COLO829 (cell line): ENCODE measurements at places on chromosomes 5 and 9.

GRCh38 chr5:109863752-109864151 is 174.0 kb downstream of the MAN2A1 start:
- no peak for DNase-seq

GRCh38 chr9:115167175-115167574 is 49.2 kb upstream of the TNC start:
- DNase-seq, result peak; percentile 62

GRCh38 chr5:88952344-88952743 is 69.4 kb upstream of the MEF2C start:
- no peak for DNase-seq

GRCh38 chr9:27429436-27429835 is 94.7 kb upstream of the IFNK start:
- DNase-seq, result no peak

- DNase-seq, result no peak
These were observed 19.2 kb downstream of the UBAP1 start for GRCh38 chr9:34197756-34198711.

- DNase-seq, result no peak
These were observed 181.4 kb upstream of the TBCA start for GRCh38 chr5:77957516-77957915.

DNA sequence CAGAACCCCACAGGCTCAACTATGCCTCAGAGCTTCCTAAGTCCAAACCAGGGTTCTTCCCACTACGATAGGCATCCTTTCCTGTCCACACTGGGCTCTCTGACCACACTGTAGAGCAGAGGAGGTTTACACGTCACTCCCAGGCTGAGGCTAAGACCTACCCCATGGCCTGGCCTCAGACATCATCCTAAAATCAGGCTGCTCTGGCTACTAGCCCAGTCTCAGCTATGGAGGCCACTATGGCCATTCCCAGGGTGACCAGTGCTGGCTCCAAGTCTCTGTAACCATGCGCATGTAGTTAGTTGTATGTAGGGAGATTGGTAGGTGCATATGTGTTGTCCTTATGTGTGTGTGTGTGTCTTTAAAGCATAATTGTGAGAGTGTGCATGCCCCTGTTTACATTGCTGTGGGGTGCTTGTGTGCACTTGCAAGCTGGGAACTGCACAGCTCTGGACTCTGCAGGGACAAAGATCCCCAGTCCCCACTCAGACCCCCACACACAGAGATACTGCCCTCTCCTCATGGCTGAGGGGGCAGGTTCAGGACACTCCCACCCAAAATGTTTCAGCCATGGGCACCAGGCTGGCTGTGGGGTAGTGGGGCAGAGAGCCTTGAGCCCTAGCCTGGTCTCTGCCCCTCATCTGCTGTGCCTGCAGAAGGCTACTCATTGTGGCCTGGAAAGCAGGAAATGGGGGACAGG is 12.3 kb downstream of the PDLIM4 start:
- no peak for DNase-seq

GRCh38 chr9:29213417-29214153 is 1640.3 kb upstream of the C9orf72 start:
- peak; percentile 4 for DNase-seq

- no peak for DNase-seq
These were observed 77.0 kb upstream of the ADAMTS19 start for GRCh38 chr5:129382921-129383672.

DNA sequence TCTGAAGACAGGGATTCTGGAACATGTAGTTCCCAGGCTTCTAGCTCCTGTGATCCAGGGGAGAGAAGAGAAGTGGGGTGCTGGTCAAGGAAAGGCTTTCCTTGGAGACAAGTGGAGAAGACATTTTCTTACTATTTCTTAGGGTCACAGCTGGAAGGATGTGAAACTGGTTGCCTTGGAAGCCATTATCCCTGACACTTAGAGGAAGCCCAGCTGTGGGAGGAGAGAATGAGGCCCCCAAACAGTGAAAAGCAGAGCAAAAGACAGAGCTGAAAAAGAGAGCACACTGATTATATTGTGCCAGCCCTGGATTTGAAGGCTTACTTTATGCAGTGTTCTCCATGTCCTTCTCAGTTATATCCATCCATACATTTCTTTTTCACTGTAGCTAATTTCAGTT is 17.5 kb upstream of the SHB start:
- DNase-seq, result no peak

GRCh38 chr5:35518104-35518503 is 99.6 kb upstream of the SPEF2 start:
- no peak for DNase-seq

- no peak for DNase-seq
These were observed 286.8 kb downstream of the SPATA31D1 start for GRCh38 chr9:82275258-82275927.

- no peak for DNase-seq
These were observed 14.0 kb downstream of the PDGFRB start for GRCh38 chr5:150141544-150142184.

DNA sequence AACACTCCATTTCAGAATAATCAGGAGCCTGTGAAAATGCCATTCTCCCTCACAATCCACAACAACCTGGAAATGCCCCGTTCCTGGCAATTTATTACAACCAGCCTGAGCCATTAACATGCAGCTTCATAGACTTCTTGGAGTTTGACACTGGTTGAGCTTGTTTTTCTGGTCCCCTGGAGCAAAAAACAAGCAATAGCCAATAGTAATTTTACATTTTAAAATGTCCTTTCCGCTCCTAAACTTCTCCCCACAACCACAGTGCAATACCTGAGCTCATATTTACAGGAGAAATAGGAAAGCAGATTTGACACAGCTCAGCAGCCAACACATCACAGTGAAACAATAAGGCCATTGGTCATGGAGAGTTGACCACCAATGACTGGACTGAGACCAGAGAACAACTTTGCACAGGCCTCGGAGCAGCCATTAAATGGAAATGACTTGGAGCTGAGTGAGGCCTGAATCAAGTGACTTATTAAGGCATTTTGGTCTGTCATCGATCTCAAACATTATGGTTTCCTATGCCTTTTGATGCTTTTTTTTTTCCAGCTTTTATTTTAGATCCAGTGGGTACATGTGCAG is 73.0 kb downstream of the ENC1 start:
- no peak for DNase-seq

- DNase-seq, result no peak
These were observed 102.3 kb upstream of the GRIN3A start for GRCh38 chr9:101840694-101841188.

DNA sequence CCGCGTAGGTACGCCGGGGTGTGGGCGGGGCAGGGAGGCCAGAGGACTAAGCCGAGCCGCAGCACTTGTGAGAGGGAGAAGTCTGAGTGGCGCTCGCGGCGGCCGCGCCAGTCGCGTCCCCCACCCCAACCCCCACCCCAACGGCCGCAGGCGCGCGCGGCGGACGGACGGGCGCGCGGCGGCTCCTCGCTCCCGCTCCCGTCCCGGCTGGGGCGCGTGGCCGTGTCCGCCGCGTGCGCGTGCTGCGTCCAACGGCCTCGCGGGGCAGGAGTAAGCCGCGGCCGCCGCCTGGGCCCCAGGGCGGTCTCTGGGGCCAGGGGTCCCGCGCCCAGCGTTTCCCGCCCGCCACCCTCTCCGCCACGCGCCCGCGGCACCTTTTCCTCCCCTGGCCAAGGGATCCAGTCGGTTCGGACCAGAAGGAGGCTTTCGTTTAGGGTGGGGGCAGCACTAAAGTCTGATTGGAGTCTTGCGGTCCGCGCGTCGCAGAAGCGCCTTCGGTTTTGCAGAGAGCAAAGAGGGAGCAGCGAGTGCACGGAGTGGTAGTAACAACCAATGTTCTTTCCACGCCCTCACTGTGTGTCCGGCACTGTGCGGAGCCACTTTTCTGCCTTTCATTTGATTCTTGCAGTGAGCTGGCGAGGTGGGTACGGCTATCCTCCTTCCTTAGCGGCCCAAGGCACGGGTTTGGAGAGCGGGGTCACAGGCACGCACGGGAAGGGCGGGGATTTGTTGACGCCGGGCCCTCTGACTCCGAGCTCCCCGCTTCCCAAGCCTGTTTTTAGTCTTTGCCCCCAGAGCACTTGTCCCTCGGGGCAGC is 483 bp downstream of the G3BP1 start:
- peak; percentile 4 for DNase-seq

- no peak for DNase-seq
These were observed 85.2 kb upstream of the ALDH1A1 start for GRCh38 chr9:73038089-73038509.

GRCh38 chr9:15077946-15078729 is 167.9 kb upstream of the FREM1 start:
- DNase-seq, result no peak

DNA sequence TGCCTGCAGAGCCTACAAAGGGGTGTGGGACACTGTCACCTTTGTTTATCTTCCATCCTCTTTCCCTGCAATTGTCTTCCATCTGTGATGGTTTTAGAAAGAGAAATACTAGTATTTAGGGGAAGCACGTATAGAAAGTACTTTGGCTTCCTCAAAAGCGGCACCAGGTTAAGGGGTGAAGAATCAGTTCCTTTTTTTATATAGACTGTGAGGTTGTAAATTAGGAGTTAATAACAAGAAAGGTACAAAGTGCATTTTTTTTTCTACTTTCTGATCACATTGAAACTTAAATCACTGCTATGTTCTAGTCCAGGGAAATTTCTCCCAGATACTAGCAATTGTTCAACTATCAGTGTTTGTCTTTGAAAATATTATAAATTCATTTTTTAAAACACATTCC is 219.3 kb downstream of the CEMIP2 start:
- no peak for DNase-seq

DNA sequence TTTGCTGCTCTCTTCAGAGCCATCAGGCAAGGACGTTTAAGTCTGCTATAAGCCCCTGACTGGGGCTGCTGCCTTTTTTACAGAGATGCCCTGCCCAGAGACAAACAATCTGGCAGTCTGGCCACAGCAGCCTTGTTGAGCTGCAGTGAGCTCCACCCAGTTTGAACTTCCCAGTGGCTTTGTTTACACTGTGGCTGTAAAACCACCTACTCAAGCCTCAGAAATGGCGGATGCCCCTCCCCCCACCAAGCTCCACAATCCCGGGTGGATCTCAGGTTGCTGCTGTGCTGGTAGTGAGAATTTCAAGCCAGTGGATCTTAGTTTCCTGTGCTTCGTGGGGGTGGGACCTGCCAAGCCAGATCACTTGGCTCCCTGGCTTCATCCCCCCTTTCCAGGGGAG is 59.7 kb upstream of the SNCAIP start:
- no peak for DNase-seq

DNA sequence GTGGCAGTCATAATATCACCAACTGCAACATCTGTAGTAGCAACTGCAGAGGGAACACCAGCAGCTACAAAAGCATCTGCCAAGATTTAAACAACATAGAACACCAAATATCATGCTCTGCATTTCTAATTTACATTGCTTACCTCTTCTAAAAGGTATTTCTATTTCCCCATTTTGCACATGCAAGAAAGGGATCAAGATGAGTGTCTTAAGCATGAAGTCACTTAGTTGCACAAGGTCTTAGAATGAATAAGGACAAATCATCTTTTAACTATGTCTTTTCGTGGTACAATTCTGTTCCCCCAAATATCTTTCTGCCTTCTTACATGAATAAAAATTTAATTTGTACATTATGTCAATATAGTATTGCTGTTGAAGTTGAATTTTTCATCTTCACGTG is 1746.4 kb downstream of the EFNA5 start:
- no peak for DNase-seq

GRCh38 chr9:3517377-3518048 is 8.3 kb downstream of the RFX3 start:
- DNase-seq, result no peak

DNA sequence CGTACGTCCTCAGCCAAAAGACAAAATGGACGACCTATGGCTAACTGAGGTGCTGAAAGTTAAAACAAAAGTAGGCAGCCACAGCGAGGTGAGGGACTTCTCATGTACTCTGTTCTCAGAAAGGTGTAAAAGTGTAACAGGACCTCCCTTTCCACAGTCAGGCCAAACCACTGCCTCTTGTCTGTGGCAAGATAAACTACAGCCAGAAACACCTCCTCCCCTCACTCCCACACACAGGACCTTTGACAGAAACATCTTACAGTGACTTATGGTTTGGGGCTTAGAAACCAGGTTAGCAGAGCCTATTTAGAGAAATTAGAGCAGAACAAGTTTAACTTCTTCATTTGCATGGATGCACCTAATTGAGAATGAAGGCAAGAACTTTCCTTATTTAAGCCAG is 499.1 kb upstream of the GRIN3A start:
- DNase-seq, result no peak

GRCh38 chr5:154435226-154435625 is 10.6 kb upstream of the SAP30L start:
- DNase-seq, result no peak

DNA sequence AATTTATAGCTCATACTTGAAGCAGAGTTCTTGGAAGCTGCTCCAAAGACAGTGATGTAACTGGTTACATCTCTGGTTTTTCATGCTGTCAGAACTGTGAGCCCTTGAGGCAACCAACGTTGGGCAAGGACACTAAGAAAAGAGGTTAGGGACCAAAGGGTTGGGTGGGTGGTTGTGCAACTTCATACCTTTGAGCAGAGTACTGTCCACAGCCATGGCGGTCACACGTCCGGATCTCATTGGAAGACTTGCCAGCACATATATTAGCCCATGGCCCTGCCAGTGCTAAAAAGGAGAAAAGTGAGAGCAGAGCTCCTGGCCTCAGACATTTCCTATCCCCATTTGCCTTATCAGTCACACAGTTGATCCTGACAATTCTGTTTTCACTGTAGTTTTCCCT is 2.1 kb downstream of the LECT2 start:
- DNase-seq, result no peak

GRCh38 chr9:71042448-71042990 is 78.9 kb downstream of the TRPM3 start:
- no peak for DNase-seq

GRCh38 chr5:43063721-43064171 is 23.6 kb upstream of the ANXA2R start:
- no peak for DNase-seq

- DNase-seq, result peak; percentile 37
These were observed 122.8 kb downstream of the KIF4B start for GRCh38 chr5:155136216-155136850.

DNA sequence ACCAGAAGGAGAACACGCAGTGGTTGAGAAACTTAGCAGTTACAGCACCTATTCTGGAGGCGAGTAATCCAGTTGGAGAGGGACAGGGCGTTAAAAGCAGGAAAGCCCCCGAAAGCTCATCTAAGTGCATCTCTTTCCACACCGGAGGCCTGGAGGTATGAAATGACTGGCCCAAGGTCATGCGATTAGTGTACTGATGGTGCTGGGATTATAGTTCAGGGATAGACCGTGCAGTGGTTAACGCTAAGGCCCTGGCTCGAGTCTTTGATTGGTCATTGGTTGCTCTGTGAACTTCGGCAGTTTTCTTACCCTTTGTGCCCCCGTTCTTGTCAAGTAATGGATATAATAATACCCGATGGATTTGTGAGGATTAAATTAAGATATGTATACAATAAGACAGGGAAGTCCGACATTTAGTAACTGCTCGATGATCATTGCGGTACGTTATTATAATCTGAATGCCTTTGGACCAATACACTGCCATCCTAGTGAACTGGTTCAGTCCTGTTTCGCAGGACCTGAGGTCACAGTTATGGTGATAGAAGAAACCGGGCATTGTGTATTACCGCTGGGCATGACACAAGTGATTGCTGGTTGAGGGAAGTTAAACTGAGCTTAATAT is 960 bp downstream of the CANX start:
- no peak for DNase-seq
